Dorsolateral prefrontal cortex (tissue), 122 donors: ENCODE measurements at places on chromosomes 16 and 17.

DNA sequence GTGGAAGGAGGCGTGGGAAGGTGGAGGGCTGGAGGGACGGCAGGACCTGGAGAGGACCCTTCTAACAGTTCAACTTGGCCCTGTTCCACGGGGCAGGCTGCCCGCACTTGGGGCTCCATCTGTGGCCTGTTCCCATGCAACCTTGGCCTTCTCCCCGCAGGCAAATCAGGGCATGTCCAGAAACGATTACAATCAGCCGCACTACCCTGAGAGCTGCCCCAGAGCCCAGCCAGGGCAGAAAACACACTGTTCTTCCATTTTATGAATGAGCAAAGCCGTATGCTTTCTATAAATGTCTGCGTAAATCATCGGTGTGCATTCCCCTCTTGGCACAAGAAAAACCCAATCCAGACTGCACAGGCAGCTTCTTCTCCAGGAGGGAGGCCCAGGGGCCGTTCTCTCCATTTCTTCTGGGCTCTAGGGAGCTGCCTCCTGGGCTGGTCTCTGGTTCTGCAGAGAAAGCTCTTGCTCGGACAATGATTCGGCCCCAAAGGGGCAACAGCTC lies 228.7 kb downstream of the SOX9 start:
- DNase-seq: no peak

- no peak for DNase-seq
These were observed 49.3 kb downstream of the SIAH1 start for GRCh38 chr16:48335961-48336360.

DNA sequence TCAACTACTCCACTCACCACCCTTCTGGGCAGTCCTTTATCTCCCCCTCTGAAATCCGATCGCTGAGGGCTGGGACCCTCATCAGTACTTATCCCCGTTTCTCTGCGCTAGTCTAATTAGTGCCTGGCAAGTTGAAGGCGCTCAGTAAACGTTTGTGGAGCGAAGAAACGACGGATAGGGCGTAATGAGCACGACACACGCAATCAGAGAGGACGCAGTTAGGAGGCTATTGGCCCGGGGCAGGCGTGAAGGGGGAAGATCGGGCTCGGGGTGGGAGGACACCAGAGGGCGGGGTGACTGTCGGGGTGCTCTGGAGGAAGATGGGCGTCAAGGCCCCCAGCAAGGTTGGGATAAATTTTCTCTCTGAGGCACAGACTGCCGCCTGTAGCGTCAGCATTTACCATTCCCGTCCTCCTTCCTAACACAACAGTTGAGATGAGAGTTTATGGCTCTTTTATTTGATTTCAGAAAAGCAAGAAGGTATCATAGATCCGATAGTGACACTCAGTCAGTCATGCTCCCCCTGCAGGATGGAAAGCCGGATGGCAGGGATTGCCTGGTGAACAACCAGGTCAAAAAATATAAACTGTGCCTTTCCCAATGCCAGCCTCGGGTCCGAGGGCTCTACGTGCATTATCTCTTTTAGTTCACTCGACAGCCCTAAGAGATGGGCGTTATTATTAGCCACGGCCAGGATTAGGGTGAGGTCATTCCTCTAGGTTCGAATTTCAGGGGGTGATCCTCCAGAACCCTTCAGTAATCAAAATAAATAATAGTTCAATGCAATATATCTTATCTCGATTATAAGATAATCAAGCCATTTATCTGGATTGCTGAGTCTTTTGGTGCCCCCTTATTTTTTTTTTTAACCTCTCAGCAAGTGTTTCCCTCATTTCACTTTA lies 9.5 kb upstream of the ARL4D start:
- peak; percentile 77 for DNase-seq

DNA sequence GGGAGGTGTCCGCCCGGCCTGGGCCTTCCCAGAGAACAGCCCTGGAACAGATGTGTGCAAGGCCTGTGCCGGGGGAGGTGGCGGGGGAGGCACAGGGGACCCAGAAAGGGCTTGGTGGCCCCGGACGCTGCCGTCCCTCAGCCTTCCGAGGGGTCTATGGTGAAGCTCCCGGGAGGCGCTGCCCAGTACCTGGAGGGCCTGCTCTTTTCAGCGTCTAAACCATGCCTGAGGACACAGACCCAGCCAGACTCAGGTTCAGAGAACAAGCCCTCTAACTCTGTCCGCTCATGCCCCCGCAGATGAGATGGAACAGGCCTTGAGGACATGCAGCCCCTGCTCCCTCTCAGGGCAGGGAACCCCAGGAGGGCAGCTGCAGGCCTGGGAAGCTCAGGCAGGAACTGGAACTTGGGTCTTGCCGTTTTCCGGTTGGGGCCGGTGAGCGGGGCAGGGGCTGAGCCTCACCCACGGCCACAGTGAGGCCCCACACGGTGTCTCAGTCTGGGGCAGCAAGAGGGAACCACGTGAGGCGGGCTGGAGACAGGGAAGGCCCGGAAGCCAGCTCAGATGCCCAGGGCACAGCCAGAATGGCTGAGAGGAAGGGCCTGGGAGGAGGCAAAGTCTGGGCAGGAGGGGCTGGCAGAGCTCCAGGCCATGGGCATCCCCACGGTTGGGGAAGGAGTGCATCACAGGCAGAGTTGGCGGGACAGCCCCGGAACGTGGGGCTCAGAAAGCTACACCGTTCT lies 12.5 kb downstream of the SLC16A3 start:
- DNase-seq: peak; percentile 76

- DNase-seq: peak; percentile 2
These were observed 15.3 kb upstream of the TNS4 start for GRCh38 chr17:40516581-40517285.

DNA sequence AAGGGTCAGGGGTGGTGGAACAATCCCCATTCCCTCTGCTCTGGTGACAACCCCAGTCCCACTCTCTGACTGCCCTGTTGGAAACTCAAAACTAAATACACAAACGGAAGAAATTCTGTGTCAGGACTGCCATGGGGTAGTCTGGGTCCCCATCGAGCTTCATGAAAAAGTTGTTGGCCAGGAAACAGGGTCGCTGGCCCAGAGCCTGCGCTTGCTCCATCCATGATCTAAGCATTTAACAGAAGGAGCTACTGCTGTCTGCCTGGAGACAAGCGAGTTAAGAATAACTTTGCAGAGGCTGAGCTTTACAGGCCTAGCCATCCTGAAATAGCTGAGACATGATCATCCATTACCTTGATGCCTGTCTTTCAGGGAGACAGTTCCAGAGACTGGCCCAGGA lies 32.4 kb upstream of the MYH10 start:
- no peak for DNase-seq

DNA sequence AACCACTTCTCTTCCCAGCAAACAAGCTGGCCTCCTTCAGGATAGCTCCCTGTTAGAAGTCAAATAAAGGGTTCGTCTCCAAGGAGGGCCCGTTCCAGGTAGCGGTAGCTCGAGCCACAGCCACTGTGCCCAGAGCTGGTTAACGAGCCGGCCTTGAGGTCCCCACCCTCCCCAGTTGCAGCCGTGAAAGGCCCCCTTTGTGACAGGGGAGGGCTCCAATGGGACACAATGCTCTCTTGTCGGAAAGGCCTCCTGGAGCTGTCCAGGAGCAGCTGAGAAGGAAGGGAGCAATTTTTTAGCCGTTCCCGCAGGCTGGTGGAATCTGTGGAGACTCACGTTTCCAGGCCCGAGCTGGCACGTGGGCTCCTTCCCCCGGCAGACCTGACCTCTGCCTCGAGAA lies 29.9 kb upstream of the FOXF1 start:
- DNase-seq: no peak
